Sciatic nerve (tissue), 2 donors: ENCODE measurements at places on chromosomes 12 and 14.

- DNase-seq, result no peak
Observed at GRCh38 chr12:84436134-84436533, 476.5 kb downstream of the SLC6A15 start.

GRCh38 chr12:107288414-107289127 lies 195.2 kb upstream of the CRY1 start:
- no peak for DNase-seq

DNA sequence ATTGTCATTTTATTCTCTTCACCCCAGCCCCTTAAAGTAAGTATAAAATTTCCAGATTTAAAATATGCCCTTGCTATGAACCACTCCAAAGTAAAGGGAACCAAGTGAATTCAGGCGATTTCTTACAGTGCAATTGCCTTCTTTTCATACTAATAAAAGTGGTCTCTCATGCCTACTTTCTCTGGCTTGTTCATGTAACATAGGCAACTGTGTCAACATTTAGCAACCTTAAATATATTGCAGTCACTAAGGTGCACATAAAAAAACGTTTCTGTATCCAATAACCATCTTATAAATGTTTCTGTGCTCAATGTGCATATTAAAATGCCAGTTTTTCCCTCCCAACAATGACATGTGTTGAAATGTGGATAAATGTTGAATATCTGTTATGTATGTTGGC lies 271.6 kb upstream of the DCN start:
- DNase-seq, result no peak

DNA sequence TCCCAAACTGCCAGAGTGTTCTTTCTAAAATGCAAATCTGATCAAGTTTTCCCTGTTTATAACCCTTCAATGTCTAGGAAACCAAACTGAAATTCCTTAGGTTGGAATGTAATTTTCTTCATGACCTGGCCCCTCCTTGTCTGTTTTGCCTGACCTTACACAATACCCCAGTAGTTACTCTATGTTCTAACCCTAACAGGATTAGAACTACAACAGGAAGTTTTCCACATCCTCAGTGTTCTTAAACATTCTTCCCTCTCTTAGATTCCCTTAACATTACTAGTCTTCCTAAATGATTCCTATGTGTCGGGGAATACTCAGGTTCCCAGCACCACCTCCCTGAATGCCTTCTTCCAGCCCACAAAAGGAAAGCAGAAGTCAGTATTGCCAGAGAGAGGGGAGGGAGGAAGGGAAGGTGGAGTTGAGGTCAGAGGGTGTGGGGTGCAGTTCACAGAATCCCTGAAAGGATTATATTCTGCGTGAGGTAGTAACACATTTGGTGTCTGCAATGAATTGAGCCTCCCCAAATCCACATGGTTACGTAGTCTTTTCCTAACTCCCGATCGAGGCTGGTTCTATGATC lies 72.6 kb downstream of the BBS10 start:
- no peak for DNase-seq

DNA sequence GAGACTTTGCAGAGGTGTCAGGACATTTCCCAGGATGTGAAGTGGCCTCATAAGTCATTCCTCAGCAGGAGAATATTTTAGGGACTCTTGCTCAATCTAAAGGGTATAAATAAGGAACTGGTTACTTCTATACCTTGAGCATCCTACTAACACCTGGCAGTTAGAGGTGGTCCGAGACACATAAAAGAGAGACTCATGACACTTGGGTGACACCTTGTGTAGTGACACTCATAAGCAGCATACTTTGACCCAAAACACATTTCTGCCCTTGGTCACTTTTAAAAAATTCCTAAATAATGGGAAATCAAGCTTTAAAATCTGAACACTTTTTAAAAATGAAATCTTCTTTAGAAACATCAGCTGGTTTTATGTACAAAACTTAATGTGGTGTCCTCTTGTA lies 118.4 kb downstream of the KCNMB4 start:
- DNase-seq, result no peak

- DNase-seq, result no peak
Observed at GRCh38 chr14:99996951-99997571, 68.2 kb upstream of the EVL start.

GRCh38 chr12:49260571-49261363 lies 4.1 kb upstream of the TUBA1C start:
- DNase-seq, result no peak

- no peak for DNase-seq
Observed at GRCh38 chr12:45433441-45433868, 217.6 kb downstream of the ANO6 start.

DNA sequence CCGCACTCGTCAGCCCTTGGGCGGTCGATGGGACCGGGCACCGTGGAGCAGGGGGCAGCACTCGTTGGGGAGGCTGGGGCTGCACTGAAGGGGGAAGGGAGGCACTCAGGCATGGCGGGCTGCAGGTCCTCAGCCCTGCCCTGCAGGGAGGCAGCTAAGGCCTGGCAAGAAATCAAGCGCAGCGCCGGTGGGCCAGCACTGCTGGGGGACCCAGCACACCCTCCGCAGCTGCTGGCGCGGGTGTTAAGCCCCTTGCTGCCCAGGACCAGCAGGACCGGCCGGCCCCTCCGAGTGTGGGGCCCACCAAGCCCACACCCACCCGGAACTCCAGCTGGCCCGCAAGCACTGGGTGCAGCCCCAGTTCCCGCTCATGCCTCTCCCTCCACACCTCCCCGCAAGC lies 35.7 kb upstream of the YAF2 start:
- DNase-seq, result no peak

DNA sequence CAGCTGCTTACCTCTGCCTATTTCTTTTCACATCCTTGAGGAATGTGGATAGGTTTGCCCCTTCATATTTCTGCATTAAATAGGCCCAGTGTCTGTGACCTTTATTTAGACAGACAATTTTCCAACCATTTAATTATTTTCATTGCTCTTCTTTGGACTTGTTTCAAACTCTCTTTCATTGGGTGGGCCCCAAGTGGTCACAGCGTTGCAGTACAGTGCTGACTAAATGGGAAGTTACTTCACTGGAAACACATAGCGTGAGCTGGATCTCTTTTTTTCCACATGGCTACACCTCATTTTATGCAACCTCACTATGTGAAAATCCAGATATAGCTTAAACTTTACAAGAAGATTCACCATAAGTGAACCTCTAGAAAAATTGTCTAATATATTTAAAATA lies 438.9 kb downstream of the ADAMTS20 start:
- no peak for DNase-seq

DNA sequence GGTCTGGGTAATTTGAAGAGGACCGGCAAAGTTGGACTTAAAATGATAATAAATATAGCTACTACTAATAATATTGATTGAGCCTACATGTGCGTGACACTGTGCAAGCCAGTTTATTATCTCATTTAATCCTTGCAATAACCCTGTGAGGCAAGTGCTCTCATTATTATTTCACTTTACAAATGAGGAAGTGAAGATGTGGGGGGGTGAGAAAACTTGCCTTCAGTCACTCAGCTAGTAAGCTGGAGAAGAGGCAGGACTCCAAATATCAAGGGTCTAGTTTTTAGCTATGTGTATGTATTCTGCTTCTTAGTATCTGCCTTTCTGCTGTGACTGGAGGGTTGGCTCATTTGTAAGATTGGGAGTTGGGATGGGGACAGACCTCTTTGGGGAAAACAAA lies 39.2 kb downstream of the NPAS3 start:
- no peak for DNase-seq

- no peak for DNase-seq
Observed at GRCh38 chr14:71672596-71672995, 259.6 kb upstream of the RGS6 start.

GRCh38 chr14:86310611-86311010 lies 780.7 kb downstream of the FLRT2 start:
- no peak for DNase-seq

DNA sequence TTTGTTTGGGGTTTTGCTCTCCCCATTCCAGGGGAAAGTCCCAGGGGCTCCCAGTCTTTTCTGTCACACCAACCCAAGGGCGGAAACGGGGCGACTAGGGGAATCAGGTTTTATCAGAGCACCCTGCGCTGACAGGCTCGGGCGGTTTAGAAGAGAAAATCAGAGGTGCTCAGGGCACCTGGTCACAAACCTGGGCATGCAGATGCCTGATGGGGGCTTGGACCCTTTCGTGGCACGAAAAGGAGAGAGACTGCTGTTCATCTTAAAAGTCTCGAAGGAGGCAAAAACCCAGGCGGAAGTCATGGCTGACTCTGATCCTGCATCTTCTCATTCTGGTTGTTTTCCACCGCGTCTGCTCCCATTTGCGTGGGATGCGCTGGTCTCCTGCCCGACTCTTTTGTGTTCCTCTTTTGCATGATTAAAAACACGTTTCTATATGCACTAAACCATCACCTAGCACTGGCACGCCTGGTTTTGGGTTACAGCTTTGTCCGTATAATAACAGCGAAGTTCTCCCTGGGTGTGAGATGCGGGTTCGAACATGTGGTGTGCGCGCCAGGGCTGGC lies 13.2 kb downstream of the OTX2 start:
- no peak for DNase-seq

DNA sequence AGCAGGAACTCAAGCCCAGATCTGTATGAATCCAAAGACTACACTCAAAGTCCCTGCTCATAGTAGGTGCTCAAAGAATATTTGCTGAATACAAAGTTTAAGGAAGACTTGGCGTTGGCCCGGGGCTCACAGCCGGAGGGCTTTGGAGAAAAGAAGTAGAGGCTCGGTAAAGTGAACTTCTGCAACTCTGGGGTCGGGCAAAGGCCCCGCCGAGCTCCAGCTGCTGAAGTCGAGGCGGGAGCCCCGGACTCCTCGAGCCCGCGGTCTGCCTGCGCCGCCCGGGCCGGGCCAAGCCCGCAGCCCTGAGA lies 335 bp downstream of the GCN1 start:
- DNase-seq, result no peak

- DNase-seq, result no peak
Observed at GRCh38 chr14:104120281-104120741, 18.1 kb upstream of the KIF26A start.

- no peak for DNase-seq
Observed at GRCh38 chr12:89299931-89300330, 52.4 kb downstream of the DUSP6 start.

- DNase-seq, result no peak
Observed at GRCh38 chr14:54643696-54644176, 76.8 kb downstream of the SAMD4A start.

DNA sequence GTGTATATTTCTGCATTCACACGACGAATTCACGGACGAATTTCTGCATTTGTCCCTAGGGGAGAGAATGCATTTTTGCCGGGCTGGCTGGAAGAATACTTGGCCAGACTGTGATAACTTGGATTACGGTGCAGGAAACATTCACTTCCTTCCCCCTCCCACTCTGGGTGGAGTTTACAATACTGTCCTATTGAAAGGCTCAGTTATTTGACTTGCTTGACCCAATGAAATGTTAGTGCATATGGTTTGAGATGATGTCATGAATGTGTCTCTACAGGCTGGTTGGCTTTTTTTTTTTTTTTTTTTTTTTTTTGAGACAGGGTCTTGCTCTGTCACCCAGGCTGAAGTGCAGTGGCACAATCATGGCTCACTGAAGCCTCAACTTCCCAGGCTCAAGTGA lies 90.7 kb upstream of the NOS1 start:
- no peak for DNase-seq

DNA sequence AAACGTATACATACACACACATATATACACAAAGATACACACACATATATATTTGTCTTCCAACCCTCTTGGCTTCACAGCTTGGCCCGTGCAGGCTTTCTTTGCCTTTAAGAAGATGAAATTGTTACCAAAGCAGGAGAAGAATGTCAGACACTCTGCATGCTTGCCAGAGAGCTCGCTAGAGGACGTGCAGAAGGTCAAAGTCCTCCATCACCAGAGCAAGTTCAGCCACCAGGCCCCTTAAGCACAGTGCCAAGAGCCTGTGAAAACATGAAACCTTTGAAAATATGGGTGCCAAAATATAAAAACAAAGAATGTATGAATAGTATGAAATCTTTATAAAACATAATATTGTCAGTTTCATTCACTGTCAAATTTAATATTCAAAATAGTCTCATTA lies 14.9 kb upstream of the MCRS1 start:
- DNase-seq, result peak; percentile 31

- no peak for DNase-seq
Observed at GRCh38 chr12:115470526-115470925, 786.6 kb upstream of the TBX3 start.

- no peak for DNase-seq
Observed at GRCh38 chr12:42469355-42470175, 120.0 kb downstream of the PRICKLE1 start.

GRCh38 chr12:9378430-9378835 lies 170.2 kb upstream of the PZP start:
- DNase-seq, result no peak

DNA sequence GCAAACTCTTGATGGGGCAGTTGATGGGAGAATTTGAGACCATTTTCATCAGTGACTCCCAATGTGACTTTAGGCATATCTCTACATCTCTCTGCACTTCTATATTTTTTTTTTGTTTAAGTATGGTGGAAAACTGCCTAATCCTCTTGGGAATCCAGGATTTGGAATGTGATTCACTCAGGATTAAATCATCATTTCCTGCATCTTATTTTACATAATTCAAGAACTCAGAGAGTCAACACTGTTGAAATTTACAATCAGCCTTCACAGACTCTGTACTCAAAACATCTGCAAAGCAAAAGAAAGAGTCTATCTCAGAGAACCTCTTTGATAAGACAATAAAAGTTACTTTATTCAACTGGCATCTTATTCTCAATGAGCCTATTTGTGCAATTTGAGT lies 260.7 kb upstream of the NOS1 start:
- no peak for DNase-seq

DNA sequence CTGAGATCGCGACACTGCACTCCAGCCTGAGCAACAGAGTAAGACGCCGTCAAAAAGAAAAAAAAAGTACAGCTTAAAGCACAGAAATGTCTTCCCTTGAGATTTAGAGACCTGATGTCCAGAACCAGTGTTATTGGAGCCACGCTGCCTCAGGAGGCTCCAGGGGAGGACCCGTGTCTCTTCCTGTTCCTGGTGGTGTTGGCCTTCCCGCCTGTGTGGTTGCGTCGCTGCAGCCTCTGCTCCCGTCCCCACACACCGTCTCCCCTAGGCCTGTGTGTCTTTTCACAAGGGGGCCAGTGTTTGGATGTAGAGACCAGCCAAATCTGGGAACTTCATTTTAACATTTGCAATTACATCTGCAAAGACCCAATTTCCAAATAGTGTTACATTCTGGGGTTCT lies 8.6 kb upstream of the FBRSL1 start:
- DNase-seq, result no peak

DNA sequence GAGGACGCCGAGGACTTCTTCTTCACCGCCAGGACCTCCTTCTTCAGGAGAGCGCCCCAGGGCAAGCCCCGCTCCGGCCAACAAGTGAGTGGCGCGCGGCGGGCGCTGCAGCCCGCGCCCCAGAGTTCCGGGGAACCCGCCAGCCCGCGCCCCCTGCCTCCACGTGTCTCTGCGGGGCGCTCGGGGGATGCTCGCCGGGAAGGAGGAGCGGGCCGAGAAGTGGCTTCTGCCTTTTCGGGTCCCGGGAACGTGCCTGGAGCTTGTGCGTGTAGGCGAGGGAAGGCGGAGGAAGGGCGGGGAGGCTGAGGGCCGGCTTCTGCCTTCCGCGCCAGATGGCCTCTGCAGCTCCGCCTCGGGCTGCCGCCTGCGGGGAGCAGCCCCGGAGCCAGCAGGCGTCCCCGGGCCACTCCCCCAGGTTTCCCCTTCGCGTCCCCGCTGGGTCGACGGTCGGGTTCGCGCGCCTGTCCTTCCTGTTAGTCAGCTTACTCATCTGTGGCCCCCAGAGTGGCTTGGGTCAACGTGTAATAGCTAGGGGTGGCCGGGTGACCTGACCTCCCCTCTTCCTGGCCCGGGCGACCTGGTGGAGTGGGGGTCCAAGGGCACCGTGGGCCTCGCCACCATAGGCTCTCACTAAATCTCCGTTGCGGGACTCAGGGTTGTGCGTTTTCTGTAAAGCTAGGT lies 505 bp downstream of the RASSF3 start:
- peak; percentile 72 for DNase-seq

GRCh38 chr14:79246173-79246572 lies 965.1 kb downstream of the DIO2 start:
- DNase-seq, result no peak
